CD4-positive, alpha-beta T cell treated with Interferon gamma for 1 hour (primary cell): ENCODE measurements at places on chromosomes 16 and 17.

DNA sequence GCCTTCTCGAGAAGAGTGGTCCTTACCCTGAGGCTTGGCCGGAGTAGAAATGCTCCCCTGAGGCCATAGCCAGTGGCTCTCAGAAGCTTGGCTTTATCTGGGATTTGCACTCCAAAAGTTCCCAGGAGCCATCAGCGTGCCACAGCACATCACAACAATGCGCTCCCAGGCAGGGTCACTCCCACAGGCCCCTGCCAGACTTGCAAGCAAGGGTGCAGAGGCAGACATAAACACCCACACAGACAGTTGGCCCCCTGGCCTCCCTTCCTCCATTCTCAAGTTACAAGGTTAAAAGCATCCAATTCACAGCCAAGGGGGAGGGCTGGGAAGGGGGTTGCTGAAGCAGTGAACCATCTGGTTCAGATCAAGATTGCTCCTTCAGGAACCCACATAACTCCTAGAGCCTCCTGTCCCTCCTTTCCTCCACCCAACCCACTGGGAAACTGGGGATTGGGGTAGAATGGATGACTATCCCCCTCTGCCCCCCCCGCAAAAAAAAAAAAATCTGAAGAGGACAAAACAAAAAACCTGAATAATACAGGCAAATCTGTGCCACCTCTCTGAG is 1.8 kb downstream of the ST3GAL2 start:
- DNase-seq = no peak

DNA sequence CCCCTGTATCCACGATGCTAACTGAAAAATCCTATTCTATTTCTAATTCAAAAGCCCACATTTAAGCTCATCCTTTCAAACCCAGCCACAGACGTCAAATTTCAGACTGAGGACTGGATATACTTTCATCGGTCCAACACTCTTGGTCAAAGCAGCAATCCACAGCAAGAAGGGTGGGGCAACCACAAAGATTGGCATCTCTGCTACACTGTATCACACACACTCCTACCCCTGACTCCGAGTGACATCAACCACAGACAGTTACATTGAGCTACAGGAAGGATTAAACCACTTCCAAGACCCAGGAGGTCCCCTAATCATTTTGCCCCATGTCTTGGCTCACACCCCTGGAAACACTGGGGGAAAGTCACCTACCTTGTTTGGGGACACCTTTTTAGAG is 61.3 kb downstream of the GRIN2A start:
- no peak for DNase-seq

DNA sequence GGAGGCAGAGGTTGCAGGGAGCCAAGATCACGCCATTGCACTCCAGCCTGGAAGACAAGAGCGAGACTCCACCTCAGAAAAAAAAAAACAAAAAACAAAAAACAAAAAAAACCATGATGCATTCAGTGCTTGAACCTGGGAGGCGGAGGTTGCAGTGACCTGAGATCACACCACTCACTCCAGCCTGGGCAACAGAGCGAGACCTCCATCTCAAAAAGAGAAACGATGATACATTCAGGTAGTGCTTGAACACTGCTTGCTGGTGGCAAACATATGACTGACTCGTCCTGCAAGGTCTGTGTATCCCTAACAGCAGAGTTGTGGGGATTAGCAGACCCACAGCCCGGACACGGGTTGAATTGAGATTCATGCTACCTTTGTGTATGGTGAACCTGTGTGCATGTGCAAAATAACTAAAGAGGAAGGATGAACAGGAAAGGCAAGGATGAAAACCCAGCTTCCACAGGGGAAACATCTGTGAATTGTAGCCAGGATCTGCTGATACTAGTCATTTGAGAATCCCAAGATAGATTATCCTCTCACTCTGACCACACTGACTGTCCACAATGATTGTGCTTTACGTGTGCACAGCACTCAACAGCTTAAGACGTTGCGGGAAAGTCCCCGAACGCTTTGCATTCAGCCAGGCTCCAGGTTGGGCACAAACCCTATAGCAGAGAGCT is 52.4 kb upstream of the MRPS23 start:
- no peak for DNase-seq

DNA sequence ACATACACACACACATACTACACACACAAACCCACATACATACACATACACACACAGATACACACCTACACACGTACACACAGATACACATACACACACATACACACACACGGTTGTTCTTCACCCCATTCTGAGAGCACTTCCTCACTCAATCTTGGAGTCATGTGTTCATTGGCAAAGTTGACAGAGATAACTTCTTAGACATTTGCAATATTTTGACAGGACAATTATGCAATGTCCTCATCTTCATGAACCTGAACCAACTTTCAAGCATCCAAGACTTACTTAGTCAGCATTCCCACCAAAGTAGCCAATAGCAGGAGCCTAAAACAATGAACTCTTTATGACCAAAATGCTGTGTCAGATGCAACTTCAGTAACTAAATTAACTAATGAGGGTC is 77.1 kb upstream of the DNAH17 start:
- no peak for DNase-seq

DNA sequence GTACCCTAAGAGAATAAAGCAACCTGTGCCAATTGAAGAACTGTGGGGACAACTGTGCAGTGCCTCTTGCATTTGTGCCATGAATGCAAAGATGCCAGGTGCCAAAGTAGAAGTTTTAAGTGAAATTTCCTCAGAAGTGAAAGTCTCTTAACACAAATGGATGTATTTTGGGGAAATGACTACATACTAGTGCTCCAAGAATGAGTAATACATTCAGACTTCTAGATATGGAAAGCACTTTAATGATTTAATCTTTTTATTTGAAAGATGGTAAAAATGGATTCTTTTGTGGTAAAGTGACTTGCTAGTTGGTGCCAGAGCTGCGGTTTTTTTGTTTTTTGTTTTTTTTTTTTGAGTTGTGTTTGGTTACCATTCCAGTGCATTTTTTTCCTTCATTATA is 15.0 kb downstream of the UTP18 start:
- DNase-seq = no peak

DNA sequence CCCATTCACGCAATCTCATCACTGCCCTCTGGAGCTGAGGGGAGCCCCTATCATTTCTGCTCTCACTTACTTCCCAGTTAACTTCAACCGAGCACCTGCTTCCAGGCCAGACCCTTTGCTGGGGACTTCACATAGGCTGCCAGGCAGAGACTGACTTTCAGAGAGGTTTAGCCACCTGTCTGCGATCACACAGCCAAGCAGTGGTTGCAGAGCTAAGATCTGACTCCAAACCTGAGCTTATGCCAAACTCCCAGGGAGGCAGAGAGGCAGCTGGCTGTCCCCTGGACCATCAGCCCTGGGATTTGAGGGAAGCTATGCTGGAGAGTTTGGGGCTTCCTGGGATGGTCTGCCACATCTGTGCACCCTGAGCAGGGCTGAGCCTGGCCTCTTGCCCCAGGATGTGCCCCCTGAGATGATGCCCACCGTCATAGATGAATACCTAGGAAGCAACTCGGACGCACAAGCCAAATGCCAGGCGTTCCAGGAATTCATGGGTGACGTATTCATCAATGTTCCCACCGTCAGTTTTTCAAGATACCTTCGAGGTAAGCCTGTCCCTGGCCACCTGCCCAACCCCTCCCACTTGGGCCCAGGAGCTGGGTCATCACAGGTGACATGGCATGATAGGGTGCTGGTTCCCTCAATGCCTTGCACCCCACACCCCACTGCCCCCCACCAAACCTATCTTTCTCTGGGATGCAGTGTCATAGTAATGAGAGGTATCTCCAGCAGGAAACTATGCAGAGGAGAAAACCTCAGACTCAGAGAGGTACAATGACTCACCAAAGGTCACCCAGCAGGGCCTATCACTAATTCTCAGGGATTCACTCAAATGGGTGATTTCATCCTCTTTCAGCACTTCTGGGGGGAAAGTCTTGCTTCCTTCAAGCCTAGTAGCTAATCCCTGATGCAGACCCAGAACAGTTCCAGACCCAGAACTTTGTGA is 10.0 kb downstream of the CES3 start:
- DNase-seq = no peak

GRCh38 chr16:50354629-50355456 is 13.9 kb downstream of the BRD7 start:
- no peak for DNase-seq

- DNase-seq = no peak
Observed at GRCh38 chr17:19457046-19457445, 46.0 kb downstream of the RNF112 start.

GRCh38 chr16:68645494-68646388 is 631 bp downstream of the CDH3 start:
- DNase-seq = no peak

DNA sequence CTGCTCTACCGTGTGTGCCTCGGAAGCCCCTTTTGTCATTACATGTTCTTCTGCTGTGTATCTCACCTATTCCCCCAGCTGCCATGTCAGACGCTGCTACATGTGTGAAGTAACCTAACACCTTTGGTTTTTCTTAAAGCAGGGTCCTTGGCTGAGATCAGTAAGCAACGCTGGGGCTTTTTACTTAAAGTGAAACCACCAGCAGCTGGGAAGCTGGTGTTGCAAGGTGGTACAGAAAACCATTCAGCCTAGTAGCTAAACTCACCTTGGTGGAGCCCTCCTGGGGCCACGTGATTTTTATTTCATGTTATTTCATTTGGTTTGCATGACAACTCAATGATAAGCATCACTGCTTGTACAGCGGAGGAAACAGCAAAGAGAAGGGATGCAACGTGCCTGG is 62.6 kb downstream of the PLCG2 start:
- DNase-seq = peak; percentile 56

GRCh38 chr17:44672479-44673093 is 16.3 kb downstream of the MEIOC start:
- DNase-seq = no peak

DNA sequence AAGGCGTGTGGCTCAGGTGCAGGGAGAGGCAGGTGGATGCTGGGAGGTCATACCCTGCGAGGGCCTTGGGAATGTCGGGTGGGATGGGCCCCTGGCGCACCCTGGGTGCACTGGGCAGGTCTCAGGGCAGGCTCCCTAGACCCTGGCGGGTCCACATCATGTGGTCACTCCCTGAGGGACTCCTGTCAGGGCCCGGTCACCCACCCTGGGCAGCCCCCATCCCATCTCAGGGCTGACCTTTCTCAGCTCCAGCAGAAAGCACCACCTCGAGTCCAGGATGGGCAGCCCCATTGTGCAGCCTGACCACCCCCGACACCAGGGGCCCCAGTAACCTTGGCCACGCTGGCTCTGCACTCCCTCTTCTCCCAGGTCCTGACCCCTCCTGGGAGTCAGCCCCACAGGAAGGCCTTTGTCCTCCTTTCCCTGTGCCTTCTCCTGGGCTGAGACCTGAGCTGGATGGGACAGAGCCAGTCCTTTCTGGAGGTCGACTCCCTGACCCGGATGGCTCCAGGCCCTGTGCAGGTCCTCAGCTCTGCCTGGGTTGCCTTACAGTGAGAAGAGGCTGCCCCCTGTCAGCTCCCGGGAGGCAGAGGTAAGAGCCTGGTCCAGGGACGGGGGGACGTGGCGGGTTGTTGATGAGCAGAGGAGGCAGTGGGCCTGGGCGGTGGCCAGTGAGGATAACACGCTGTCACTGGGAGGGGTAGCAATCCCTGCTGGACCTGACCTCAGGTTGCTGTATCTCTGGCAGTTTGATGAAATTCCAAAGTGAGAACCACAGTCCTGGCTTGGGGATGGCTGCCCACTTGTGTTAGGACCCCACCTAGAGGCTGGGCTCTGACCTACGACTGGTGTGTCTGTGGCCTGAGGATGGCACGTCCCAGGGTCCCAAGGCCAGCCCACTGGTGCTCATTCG is 77.9 kb downstream of the GOSR1 start:
- DNase-seq = no peak

DNA sequence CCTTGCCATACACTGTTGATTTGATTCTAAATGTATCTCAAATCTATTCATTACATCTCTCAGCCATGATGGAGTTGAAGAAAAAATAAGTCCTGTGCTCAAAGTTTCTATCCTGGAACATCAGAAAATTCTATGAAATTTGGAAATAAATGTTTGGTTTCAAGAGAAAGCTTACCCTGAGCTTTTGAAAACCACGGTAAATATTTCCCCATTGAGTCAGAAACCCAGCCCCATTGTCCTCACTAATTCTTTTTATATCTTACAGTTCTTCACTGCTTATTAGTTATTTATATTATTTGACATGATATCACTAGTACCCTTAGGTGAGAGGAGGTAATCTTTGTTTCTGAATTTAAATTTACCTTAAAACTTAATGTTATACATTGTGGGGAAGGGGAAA is 128.5 kb downstream of the MRTFB start:
- no peak for DNase-seq

GRCh38 chr17:39416141-39416540 is 14.7 kb upstream of the FBXL20 start:
- no peak for DNase-seq

DNA sequence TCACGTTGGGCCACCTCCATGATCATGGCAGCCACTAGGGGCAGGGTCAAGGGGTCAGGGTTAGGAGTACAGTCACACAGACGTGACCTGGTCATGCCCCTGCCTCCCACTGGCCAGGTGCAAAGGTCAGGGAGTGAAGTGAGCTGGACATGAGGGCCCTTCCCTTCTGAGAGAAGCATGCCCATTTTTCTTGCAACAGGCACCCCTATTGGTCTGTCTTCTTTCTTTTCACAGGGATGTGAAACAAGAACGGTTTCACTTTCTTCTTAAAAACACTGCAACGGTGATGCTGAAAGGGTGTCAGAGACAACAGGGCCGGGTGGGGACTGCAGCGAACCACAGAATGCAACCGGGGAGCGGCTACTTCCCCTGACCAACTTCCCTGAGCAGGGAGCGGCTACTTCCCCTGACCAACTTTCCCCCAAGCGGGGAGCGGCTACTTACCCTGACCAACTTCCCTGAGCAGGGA is 52.1 kb upstream of the DOC2B start:
- DNase-seq = peak; percentile 6
